ENCODE measurements at places on chromosomes 7 and 10.

GRCh38 chr10:95389982-95390381 is 99.2 kb upstream of the PDLIM1 start:
- DNase-seq: no peak

- DNase-seq: no peak
Measured at GRCh38 chr10:94010886-94011285, 17.2 kb downstream of the PLCE1 start.

DNA sequence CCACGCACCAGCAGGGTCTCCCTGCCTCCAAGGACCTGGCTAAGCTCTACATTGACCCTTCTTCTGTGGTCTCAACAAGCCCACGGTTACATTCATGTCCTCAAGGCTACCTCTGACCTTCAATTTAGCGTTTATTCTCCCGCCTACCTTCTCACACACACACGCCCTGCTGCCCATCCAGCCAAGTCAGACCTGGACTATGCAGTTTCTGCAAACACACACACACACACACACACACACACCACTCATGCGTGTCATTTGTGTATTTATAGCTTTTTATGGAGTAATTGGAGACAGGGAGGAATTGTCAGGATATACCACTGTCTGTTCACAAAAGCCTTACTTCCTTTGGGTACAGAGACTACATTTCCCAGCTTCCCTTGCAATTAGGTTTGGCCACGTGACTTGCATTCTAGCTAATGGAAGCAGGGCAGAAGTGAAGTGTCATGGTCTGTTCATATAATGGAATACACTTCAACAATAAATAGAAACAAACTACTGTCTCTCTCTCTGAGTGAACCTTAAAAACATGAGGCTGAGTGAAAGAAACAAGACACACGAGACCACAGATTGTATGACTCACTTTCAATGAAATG is 53.8 kb upstream of the CPXM2 start:
- no peak for DNase-seq

DNA sequence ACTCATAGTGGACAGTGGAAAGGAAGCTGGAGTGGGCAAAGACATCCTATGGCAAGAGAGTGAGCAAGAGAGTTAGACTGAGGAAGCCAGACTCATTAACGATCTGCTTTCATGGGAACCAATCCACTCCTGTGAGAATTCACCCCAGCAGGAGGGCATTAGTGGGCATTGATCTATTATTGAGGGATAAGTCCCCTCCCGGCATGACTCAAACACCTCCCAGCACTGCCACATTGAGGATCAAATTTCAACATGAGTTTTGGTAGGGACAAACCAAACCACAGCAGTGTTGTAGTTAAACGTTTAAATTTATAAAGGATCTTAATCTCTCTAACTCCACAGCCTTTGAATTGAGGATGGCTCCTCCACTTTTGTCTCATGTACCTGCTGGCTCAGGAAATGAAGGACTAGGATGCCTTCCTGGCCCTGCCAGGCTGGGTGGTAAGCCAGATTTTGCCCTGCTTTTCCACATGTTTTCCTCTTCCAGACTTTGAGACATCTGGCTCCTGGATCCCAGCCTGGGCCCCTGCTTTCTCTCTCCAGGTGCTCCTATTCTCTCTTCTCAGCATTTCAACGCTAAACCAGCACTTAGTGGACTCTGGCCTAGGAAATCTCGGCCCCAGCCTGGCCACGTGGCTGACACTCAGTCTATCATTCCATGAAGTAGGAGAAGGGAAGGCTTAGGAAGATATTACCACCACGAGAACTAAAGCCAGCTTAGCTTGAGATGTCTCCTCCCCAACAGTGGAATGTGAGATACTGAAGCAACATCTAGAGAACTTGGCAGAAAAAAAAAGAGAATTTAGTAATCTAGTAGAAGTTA is 96.5 kb upstream of the PIP4K2A start:
- no peak for DNase-seq

- no peak for DNase-seq
Measured at GRCh38 chr7:138458576-138459412, 1.3 kb upstream of the TRIM24 start.

DNA sequence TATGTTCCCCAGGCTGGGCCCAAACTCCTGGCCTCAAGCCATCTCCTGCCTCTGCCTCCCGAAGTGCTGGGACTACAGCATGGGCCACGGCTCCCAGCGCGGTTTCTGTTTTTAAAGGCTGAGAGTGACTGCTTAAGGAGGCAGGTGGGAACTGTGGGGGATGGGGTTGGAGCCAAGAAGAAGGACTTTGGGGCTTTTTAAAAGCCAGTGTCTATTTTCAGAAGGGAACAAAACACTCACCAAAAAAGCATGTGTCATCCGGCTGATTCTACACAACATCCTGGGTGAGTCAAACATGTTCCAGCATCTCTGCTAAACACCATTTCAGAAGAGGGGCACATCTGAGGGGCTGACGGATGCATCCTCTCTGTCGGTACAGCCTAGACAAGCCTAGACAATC is 824.5 kb downstream of the TYW1 start:
- no peak for DNase-seq

DNA sequence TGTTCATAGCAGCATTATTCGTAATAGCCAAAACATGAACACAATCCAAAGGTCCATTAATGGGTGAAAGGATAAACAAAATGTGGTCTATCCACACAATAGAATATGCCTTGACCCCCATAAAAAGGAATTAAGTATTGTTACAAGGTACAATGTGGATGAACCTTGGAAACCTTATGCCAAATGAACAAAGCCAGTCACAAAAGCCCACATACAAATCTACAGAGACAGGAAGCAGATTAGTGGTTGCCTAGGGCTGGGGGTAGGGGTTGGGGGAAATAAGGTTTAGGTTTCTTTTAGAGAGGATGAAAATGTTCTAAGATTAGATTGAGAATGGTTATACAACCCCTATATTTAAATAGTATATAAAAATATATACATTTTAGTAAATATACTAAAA is 34.8 kb downstream of the PIP4K2A start:
- no peak for DNase-seq

DNA sequence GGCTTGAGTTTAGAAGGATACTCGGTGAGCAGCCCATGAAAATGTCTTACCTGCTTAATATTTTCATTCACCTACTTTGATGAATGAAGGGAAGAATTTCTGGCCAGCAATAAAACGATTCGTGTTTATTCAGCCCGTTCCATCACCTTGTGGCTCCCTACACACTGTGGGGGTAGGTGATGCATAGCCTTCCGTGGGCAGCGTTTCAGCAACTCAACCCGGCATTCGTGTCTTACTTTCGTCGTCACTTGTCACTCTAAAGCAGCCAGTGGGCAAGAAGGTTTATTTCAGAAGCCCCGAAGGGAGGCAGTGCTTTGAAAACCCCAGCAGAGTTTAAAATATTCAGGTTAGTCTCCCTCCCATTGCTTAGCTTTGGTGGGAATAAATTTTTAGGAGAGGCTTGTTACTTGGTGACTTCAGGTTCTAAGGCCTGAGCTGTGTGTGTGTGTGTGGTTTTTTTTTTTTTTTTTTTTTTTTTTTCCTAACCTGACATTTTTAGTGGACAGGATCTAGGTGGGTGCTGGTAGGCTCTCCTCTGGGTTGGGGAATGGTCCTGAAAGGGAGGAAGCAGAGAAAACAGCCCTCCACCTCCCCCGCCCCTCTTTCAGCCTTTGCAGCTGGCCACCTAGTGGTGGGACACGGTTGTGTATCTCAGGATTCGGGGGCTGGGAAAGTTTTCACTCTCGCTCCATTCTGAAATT is 1.8 kb downstream of the GRK5 start:
- DNase-seq: no peak

DNA sequence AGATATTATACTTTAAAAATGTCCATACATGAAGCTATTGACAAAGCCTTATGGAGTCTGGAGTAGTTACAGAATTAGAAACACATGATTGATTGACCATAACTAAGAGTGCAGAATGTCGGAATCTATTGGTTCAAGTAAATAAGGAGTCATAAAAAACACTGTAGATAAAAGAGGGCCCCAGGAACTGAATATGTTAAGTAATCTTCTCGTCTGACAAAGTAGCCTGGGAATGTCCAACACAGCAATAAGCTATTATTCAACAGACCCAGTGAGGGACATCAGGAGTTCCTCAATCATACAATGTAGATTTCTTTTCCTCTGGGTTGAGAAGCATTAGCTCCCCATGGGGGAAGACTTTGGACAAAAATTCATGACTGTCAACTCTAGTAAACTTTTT is 782.0 kb downstream of the SUGCT start:
- DNase-seq: no peak

DNA sequence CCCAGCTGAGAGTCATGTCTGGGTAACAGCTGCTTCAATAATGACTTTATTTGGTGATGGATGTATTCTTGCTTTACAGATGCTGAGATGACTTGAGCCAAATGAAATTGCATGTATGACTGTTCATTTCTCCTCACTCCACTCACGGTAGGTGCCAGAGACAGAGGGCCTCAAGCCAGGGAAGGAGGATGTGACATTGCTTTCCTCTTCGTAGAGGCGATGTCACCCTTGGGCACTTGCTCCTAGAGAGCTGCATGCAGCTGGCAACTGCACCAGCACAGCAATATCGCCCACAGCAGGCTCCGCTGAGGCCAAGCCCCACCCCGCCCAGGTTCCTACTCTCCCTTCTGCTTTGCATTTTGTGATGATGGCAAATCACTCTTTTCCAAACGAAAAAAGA is 116.6 kb upstream of the AOAH start:
- DNase-seq: no peak

DNA sequence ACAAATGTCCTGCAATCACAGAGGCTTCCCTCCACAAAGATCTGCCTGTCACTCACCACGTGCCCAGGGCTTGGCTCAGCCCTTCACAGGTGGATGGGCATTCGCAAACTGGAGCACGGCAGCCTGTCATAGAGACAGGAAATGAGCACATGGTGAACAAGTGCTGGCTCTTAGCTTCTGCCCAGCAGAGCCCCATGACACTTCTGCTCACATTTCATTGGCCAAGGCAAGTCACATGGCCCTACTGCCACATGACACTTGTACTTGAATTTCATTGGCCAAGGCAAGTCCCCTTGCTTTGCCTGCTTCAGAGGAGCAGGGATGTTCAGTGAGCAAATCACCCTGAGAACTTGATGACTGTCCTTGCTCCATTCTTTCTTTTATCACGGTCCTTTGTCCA is 110.8 kb upstream of the PPP2R2D start:
- DNase-seq: no peak

GRCh38 chr7:129169686-129170440 is 18.6 kb upstream of the SMO start:
- DNase-seq: no peak

GRCh38 chr7:71595176-71595575 is 463.2 kb downstream of the GALNT17 start:
- DNase-seq: no peak

Data from DMS 273 treated with DMSO at 0.1 percent for 48 hours (cell line).